ENCODE measurements at places on chromosomes 7 and 10.

DNA sequence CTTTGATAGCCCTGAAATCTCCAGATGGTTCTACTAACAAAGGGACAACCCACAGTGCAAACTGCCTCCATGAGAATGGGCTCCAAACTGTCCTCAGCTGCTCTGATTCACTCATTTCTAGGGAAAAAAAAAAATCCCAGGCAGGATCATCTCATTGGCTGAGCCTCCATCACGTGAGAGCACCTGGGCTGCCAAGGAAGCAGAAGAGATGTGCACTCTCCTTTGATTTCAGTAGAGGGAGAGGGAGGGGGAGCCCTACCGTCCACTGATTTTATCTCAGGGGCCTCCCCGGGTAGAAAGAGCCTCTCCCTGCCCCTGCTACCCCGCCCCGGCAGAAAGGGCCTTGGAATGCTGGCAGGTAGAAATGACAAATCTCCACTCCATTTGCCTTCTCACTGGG lies 725.4 kb downstream of the PHTF2 start:
- peak; percentile 17 for DNase-seq

- no peak for DNase-seq
Measured at GRCh38 chr7:116683786-116684185, 11.8 kb downstream of the MET start.

DNA sequence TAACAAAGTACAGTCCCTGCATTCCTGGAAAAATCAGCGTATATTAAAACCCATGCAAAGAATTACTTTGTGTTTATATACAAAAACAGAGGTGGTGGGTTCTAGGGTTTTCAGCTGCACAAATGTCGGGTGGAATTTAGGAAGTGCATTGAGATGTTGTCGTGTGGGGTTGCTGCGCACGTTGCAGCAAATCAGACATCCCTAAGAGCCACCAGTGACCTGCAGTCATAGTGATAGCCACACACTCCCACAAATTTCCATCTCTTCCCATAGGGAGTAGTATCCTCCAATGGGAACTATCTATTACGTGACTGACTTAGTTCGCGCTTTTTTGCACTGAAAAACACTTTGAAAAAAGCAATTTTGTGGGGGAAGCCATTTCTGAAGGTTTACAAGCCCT lies 375.2 kb upstream of the GALNT17 start:
- DNase-seq: no peak

DNA sequence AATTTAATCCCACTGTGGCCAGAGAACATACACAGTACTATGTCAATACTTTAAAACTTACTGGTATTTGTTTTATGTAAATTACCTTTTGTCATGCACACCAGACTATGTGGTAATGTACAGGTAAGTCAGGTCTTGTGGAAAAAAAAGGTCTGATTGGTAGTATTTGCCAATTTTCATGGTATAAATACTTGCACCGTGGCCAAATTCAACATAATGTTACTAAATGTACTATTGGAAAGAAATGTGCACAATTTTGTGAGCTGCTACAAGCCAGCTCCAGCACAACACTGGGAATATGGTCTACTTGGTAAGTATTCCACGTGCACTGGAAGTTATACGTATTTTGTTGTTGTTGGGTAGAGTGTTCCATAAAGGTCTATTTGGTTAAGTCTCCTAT lies 392.5 kb downstream of the RPS24 start:
- no peak for DNase-seq

DNA sequence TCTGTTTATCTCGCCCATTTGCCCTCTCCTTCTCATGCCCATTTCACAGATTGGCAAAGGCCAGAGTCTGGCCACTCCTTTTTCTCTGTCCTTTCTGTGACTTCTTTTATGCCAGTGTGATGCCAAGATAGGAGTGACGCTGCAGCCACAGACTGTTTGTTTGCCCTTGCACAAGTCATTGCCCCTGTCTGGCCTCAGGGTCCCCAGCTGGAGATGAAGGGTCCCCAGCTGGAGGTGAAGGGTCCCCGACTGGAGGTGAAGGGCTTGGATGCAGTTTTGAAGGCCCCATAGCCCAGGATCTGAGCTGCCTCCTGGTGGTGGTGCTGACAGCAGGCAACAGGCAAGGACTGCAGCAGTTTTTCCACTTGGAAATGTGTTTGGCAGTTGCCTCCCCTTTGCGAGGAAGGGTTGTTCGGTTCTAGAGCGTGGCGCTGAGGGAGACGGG lies 50.8 kb upstream of the SLC29A3 start:
- DNase-seq: no peak

DNA sequence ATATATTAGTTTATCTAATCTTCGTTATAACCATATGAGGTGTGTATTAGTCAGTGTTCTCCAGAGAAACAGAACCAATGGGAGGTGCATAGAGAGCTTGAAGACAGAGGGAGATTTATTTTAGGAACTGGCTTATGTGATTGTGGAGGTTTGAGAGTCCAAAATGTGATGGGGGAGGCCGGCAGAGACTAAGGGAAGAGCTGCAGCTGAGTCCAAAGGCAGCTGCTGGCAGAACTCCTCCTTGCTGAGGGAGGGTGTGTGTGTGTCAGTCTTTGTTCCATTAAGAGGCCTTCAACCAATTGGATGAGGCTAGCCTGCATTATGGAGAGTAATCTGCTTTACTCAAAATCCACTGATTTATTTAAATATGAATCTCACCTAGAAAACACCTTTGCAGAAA lies 165.1 kb downstream of the SH3PXD2A start:
- DNase-seq: no peak

DNA sequence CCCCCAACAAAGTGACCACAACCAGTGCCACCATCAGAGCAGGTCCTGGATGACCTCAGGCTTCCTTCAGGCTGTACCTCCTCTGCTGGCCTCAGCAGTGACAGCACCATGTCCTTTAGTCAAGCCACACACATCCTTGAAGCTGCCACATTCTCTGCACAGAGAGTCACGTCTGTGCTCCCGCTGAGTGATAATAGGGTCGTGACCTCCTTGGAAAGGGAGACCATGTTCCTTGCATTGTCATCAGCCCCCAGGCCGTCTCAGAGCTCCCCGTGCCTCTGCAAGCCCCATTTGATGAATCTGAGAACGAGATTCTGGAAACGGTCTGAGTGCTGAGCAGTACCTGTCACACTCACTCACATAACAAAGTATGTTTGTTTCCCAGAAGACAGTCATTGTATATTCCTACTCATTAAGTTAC lies 106.5 kb upstream of the PRR15 start:
- no peak for DNase-seq

GRCh38 chr7:130926001-130926691 lies 192.1 kb upstream of the KLF14 start:
- DNase-seq: no peak

GRCh38 chr10:34938399-34938670 lies 123.2 kb upstream of the PARD3 start:
- DNase-seq: peak; percentile 64

DNA sequence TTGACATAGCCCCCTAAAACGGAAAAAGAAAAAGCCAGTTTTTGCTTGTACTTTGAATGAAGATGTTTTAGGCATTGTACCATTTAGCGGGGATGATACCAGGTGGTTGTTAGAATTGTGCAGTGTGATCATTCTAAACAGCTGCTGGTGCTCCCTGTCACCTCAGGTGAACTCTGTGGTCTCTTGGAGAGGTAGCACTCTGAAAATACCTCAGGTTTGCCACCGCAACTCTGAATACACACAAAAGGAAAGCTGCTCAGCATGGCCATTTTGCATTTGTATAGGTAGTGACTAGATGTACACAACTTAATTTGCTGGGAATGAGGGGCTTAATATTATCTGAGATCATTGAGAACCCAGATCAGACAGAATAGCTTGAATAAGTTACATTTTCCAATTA lies 52.6 kb downstream of the PLEKHA8 start:
- no peak for DNase-seq

- DNase-seq: no peak
Measured at GRCh38 chr7:151899513-151900360, 22.8 kb upstream of the PRKAG2 start.

GRCh38 chr10:99787311-99787710 lies 4.9 kb downstream of the ABCC2 start:
- DNase-seq: no peak

GRCh38 chr10:104391150-104391968 lies 37.7 kb downstream of the CFAP58 start:
- peak; percentile 61 for DNase-seq

- no peak for DNase-seq
Measured at GRCh38 chr7:71021131-71021530, 110.8 kb upstream of the GALNT17 start.

DNA sequence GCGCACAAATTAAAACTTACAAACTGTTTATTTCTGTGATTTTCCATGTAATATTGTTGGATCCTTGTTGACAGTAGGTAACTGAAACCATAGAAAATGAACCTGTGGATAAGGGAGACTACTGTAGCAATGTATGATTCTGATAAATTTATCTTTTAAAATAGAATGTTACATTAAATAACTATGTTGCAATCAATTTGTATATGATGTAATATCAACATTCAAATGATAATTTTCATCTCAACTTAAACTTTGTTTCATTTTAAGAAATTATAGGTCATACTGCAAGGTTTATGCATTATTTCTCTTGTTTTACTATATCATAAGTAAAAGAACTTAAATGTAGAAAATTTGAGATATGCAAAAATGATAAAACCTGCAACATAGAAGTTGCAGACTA lies 718.0 kb upstream of the MBL2 start:
- no peak for DNase-seq

GRCh38 chr7:140771826-140772225 lies 75.3 kb downstream of the NDUFB2 start:
- DNase-seq: no peak

- DNase-seq: peak; percentile 97
Measured at GRCh38 chr10:126252884-126253610, 135.2 kb downstream of the ADAM12 start.

DNA sequence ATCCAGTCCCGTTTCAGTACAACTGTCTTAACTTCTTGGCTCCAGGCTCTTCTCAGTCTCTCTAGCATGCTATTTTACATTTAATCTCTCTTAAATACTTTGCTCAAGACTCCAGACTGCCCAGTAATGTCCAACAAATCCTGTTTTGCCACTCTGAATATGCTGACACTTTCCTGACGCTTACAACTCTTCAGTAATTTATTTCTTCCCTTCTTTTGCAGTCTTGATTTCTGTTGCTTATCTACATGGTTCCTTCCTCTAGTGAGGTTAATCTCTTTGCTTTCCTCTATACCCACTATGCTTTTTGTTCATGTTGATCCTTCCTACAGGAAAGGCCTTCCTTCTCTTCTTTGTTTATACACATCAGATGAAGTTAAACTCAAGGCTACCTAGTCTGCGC lies 23.7 kb downstream of the UMAD1 start:
- no peak for DNase-seq

DNA sequence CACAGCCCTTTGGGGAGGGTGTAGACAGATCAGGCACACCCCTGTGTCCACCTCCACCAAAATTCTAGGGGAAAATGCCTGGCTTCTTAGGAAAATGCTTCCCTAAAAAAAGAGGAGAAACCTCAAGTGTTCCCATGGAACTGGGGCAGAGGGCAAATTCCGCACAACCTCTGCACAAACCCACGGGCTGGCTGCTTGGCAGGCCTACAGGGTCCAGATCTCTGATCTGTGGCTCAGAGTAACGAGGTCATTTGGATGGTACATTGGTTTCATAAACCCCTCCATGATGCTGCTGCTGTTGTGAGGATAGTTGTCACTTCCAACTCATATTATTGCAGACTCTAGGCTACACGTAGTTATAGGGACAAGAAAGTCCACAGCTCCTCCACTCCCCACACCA lies 16.0 kb downstream of the LGI1 start:
- no peak for DNase-seq

- no peak for DNase-seq
Measured at GRCh38 chr7:16412274-16413254, 8.8 kb downstream of the CRPPA start.

DNA sequence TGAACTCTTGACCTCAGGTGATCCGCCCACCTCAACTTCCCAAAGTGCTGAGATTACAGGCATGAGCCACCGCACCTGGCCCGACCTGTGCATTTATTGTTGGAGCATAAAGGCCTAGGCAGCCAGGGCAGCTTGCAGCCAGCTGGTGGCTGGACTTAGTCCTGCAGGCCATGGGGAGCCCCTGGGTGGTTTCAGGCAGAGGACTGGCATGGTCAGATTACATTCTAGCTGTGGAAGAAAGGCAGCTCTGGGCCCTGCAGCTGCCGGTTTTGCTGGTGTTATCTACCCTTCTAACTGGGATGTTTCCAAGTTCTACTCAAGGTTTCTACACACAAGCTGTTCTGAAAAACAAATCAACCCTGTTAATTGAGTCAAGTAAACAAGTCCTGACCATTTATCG lies 22.7 kb upstream of the MKRN1 start:
- no peak for DNase-seq

- no peak for DNase-seq
Measured at GRCh38 chr7:4602905-4603842, 78.9 kb upstream of the FOXK1 start.

DNA sequence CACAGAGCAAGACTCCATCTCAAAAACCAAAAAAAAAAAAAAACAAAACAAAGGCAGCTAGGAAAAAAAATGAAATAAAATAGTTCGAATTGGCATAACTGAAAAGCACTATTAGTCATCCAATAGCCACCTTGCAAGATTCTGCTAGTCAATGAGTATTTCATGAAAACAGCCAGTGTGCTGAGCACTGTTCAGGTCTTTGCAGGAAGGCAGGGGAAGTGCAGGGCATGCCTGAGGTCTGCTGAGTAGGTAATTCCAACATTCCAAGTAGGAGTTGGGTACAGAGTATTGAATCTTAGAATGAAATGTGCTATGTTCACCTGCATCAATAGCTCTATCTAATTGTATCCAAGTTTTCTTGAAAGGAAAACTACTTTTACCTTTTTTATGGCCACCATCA lies 22.9 kb downstream of the ABRAXAS2 start:
- DNase-seq: no peak

DNA sequence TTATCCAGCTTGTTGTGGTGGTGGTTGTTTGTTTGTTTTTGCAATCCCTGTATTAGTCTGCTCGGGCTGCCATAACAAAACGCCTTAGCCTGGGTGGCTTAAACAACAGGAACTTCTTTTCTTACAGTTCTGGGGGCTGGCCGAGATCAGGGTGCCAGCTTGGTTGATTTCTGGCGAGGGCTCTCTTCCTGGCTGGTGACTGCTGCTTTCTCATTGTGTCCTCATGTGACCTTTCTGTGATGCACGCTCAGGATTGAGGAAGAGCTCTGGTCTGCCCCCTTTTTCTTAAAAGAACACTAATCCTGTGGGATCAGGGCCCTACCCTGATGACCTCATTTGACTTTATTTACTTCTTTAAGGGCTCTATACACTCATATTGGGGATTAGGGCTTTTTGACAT lies 107.1 kb upstream of the NRP1 start:
- peak; percentile 49 for DNase-seq

- DNase-seq: peak; percentile 61
Measured at GRCh38 chr7:13017333-13017857, 330.0 kb downstream of the ARL4A start.

- no peak for DNase-seq
Measured at GRCh38 chr7:27329909-27330308, 87.3 kb downstream of the EVX1 start.

GRCh38 chr10:105714728-105715127 lies 1073.6 kb downstream of the SORCS3 start:
- no peak for DNase-seq

DNA sequence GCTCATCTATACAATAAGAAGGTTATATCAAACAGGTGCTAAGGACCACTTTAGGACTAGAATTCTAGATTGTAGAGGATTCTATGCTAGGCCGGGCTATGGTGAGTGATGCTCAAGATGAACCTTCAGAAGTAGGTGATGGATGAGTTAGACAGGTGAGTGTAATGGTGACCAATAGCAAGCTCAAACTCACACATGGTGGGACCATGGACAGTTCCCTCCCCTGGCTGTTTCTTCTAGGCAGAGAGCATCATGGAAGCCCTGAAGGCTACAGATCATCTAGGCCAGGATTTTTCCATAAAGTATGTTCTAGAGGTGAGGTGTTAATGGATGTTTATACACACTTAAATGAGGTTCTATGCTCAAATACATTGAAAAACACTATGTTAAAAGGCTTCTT lies 162.2 kb upstream of the WDR11 start:
- no peak for DNase-seq

All from HT1080 (cell line).